Thyroid gland (tissue), 4 donors: ENCODE measurements at places on chromosomes 3 and 15.

- no peaks in the 10 kb centered on the region for H3K27me3 ChIP-seq
- no peak overlapping the region for H3K27ac ChIP-seq
- H3K36me3 ChIP-seq: no peaks in the 10 kb centered on the region
Observed at GRCh38 chr15:99029341-99030144, 22.0 kb upstream of the PGPEP1L start.

- no peak overlapping the region for H3K27ac ChIP-seq
- no peak overlapping the region for H3K4me3 ChIP-seq
- H3K27me3 ChIP-seq: no peaks in the 10 kb centered on the region
- no peaks in the 10 kb centered on the region for H3K4me1 ChIP-seq
- DNase-seq: no peak
- H3K36me3 ChIP-seq: no peaks in the 10 kb centered on the region
Observed at GRCh38 chr3:189547448-189547847, 83.7 kb upstream of the TP63 start.

GRCh38 chr3:81492040-81492439 lies 269.4 kb downstream of the GBE1 start:
- H3K27ac ChIP-seq: no peak overlapping the region
- H3K4me1 ChIP-seq: no peaks in the 10 kb centered on the region
- no peak for DNase-seq
- H3K27me3 ChIP-seq: no peaks in the 10 kb centered on the region
- no peak overlapping the region for H3K4me3 ChIP-seq

GRCh38 chr3:171690281-171690680 lies 120.0 kb downstream of the PLD1 start:
- no peak overlapping the region for H3K4me3 ChIP-seq
- no peaks in the 10 kb centered on the region for H3K36me3 ChIP-seq
- DNase-seq: no peak
- peaks cover 5% of the 10 kb centered on the region for H3K4me1 ChIP-seq

- no peak overlapping the region for H3K27ac ChIP-seq
- H3K4me1 ChIP-seq: peaks cover 3% of the 10 kb centered on the region
- H3K27me3 ChIP-seq: no peaks in the 10 kb centered on the region
- H3K36me3 ChIP-seq: no peaks in the 10 kb centered on the region
- no peak for DNase-seq
- no peak overlapping the region for H3K4me3 ChIP-seq
Observed at GRCh38 chr3:54830658-54831057, 97.2 kb downstream of the LRTM1 start.

DNA sequence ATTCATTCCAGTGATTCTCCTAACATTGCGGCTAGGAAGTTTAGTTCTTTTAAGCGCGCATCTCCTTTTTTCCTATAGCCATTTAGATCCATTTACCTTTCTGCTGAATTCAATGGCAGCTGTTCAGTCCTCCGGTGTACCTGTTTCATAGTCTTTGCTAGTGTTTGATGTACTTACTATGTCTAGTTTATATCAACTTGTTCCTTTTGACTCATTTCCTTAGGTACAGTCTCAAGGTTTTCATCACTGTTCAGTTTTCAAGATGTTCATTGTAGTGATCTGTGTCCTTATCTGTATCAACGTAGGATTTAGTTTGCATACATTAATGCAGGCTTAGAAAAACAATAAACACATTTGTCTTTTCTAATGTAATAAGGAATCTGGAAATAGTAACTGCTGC lies 59.0 kb upstream of the MBNL1 start:
- no peak overlapping the region for H3K4me3 ChIP-seq
- no peaks in the 10 kb centered on the region for H3K36me3 ChIP-seq
- H3K4me1 ChIP-seq: no peaks in the 10 kb centered on the region
- no peaks in the 10 kb centered on the region for H3K27me3 ChIP-seq

DNA sequence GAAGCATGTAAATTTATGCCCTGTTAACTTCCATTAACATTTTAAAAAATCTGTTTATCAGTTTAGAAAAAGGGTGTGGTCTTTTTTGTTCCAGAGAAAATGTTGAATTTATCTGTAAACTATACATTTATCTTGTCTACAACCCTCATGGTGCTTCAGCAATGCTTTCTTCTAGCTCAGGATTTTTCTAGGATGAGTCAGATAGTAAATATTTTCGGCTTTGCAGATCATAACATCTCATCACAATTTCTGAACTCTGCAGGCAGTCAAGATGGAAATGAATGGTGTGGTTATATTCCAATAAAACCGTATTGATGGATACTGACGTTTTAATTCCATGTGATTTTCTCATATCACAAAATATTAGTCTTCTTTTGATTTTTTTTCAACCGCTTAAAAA lies 70.5 kb upstream of the FOXB1 start:
- DNase-seq: no peak
- no peaks in the 10 kb centered on the region for H3K4me1 ChIP-seq
- no peaks in the 10 kb centered on the region for H3K36me3 ChIP-seq

- no peak for DNase-seq
- H3K27me3 ChIP-seq: no peaks in the 10 kb centered on the region
- H3K4me1 ChIP-seq: peaks cover 7% of the 10 kb centered on the region
- H3K4me3 ChIP-seq: no peak overlapping the region
Observed at GRCh38 chr3:146241523-146242240, 9.2 kb downstream of the PLSCR4 start.

- no peak overlapping the region for H3K4me3 ChIP-seq
- H3K4me1 ChIP-seq: no peaks in the 10 kb centered on the region
- no peak for DNase-seq
- no peaks in the 10 kb centered on the region for H3K27me3 ChIP-seq
- H3K36me3 ChIP-seq: no peaks in the 10 kb centered on the region
Observed at GRCh38 chr3:88611826-88612326, 462.1 kb downstream of the C3orf38 start.

DNA sequence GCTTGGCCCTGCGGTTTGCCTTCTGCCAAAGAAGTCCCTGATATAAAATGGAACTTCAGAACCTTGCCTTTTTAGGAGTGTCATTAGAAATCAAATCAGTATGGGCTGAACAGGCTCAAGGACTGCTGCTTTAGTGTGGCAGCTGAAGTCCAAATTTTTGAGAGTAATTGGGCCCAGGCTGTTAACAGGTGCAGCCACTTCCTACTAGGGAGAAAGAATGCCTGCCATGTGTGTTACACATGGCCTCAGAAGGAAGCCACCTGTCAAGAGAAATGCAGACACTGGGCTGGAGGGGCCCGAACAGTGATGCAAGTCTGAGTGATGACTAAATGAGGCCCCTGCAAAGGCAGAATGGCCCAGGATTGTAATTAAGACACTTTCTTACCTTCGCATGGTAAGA lies 786.7 kb upstream of the CFAP20DC start:
- no peak overlapping the region for H3K4me3 ChIP-seq
- no peak for DNase-seq
- no peaks in the 10 kb centered on the region for H3K4me1 ChIP-seq

GRCh38 chr15:99410477-99410876 lies 155.3 kb upstream of the MEF2A start:
- H3K4me1 ChIP-seq: peaks cover 14% of the 10 kb centered on the region
- H3K36me3 ChIP-seq: no peaks in the 10 kb centered on the region
- no peak overlapping the region for H3K4me3 ChIP-seq
- no peak overlapping the region for H3K27ac ChIP-seq

DNA sequence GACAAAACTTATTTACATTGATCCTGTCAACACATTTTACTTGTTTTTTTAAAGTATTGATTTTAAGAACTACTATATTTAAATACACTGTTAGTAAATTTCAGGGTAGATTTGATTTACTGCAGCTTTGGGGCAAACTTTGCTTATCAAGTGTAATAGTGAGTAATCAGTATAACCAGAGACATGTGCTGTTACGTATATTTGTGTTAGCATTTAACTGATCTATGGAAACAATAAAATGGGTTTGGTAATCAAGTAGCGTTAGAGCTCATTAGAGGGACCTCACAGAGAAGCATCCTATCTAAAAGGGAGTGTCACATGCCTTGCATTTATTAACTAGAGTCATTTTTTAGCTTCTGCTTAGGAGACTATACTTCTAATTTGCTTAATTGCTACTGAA lies 131.5 kb upstream of the ALCAM start:
- H3K4me3 ChIP-seq: no peak overlapping the region
- H3K27me3 ChIP-seq: no peaks in the 10 kb centered on the region
- DNase-seq: no peak

- no peaks in the 10 kb centered on the region for H3K36me3 ChIP-seq
- H3K4me3 ChIP-seq: no peak overlapping the region
- H3K27ac ChIP-seq: no peak overlapping the region
- no peaks in the 10 kb centered on the region for H3K4me1 ChIP-seq
Observed at GRCh38 chr15:58016581-58017175, 48.8 kb downstream of the ALDH1A2 start.

GRCh38 chr3:105688821-105689220 lies 180.0 kb downstream of the CBLB start:
- no peaks in the 10 kb centered on the region for H3K27me3 ChIP-seq
- DNase-seq: no peak
- no peak overlapping the region for H3K27ac ChIP-seq
- no peak overlapping the region for H3K4me3 ChIP-seq

GRCh38 chr15:91142106-91142744 lies 42.2 kb downstream of the SV2B start:
- H3K27ac ChIP-seq: no peak overlapping the region
- no peaks in the 10 kb centered on the region for H3K27me3 ChIP-seq
- H3K4me1 ChIP-seq: no peaks in the 10 kb centered on the region
- H3K36me3 ChIP-seq: no peaks in the 10 kb centered on the region
- H3K4me3 ChIP-seq: no peak overlapping the region

DNA sequence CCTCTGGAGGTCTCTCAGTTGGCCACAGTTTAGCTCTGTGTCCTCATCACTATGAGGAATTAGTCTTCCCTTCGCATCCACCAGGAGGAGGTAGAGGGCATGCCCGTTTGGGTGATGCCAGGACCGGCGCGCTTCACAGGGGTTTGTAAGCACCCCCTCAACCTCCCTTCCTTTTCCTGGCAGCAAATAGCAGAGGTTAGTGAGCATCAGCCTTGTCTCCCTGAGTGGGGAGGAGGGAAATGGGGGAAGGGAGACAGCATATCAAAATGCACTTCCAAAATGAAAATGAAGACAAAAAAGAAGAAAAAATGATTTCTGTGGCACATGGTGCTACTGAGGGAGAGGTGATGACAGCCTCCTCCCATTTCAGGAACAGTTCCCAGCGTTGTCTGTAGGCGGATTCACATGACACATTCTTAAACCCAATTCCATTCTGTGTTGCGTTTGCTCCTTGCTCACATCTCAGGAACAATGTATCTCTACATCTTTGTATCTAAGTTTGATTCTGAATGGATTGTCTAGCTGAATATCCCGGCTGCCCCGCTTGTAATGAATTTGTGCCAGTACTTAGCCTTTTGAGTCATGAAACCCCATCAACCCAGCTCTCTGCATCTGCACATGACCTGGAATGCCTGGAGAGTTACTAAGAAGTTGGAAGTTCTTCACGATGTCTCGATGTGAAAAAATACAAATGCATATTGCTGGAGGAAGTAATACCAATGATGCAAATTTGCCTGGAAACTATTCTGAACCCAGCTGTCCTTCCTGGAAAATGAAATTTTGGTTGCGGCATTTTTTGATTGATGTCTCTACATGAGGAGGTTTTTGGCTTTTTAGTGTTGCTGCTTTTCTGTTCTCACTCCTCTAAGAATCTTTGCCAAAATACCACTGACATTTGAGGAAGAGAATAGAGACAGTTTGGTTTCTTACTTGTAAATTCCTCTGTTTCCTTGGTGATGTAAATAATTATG lies 45.2 kb downstream of the TYRO3 start:
- no peaks in the 10 kb centered on the region for H3K27me3 ChIP-seq
- no peak overlapping the region for H3K27ac ChIP-seq
- no peaks in the 10 kb centered on the region for H3K36me3 ChIP-seq
- H3K4me1 ChIP-seq: no peaks in the 10 kb centered on the region

DNA sequence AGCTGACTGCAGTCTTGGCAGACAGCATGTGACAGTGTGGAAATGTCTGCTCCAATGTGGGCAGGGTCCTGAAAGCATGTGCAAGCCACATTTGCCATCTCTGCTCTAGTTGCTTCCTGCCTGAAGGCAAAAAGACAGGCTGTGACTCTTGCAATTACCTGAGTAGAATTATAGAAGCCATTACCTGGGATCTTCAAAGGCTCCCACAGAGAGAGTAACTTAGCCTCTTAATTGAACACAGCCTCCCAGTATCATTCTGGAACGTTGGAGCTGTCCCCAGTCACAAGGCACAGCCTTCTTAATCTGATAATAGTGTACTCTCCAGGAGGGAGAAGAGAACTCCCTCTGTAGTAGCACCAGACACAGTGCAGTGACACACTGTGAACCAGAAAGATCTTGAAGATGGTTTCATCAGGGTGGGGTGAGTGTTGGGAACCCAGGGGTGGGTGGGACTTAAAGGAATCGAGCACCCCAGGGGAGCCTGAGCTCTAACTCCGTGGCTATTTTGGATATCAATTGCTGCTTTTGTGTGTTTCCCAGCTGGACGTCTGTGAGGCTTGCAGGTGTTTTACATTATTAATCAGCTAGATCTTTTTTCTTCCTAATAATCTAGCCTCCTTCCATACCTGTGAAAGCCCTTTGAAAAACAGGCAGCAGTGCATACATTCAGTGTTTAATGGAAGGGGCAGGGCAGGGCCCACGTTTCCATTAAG lies 40.6 kb upstream of the GLCE start:
- H3K27me3 ChIP-seq: no peaks in the 10 kb centered on the region
- H3K36me3 ChIP-seq: no peaks in the 10 kb centered on the region
- DNase-seq: no peak
- H3K4me1 ChIP-seq: no peaks in the 10 kb centered on the region
- no peak overlapping the region for H3K27ac ChIP-seq

- DNase-seq: no peak
- H3K4me1 ChIP-seq: no peaks in the 10 kb centered on the region
- H3K36me3 ChIP-seq: no peaks in the 10 kb centered on the region
- no peaks in the 10 kb centered on the region for H3K27me3 ChIP-seq
- H3K27ac ChIP-seq: no peak overlapping the region
- H3K4me3 ChIP-seq: no peak overlapping the region
Observed at GRCh38 chr3:186483611-186484340, 60.4 kb downstream of the CRYGS start.

DNA sequence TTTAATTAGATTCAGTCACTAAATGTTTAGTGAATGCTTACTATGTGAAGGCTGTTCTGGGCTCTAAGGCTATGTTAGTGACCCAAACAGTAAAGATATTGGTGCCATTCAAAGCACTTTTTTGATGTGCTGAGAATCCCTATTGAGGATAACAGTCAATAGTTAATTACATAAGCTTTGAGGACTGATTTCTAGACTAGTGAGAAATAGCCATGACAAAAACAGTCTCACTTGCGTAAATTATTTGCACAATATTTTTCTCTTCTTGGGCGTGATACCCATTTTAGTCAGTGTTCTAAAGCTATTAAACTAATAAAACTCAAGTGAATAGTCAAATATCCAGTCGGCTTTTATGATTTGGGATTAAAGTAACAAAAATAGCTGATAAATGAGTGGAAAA lies 74.6 kb downstream of the UBE2E2 start:
- H3K4me3 ChIP-seq: no peak overlapping the region
- no peak overlapping the region for H3K27ac ChIP-seq
- no peaks in the 10 kb centered on the region for H3K36me3 ChIP-seq
- DNase-seq: no peak

- DNase-seq: no peak
- no peak overlapping the region for H3K4me3 ChIP-seq
- H3K4me1 ChIP-seq: no peaks in the 10 kb centered on the region
- H3K27me3 ChIP-seq: no peaks in the 10 kb centered on the region
- H3K36me3 ChIP-seq: no peaks in the 10 kb centered on the region
Observed at GRCh38 chr3:119160815-119161214, 12.6 kb upstream of the UPK1B start.

GRCh38 chr3:159840703-159841299 lies 147.8 kb upstream of the IL12A start:
- no peak for DNase-seq
- H3K4me3 ChIP-seq: no peak overlapping the region
- no peaks in the 10 kb centered on the region for H3K36me3 ChIP-seq
- H3K27me3 ChIP-seq: no peaks in the 10 kb centered on the region
- H3K27ac ChIP-seq: no peak overlapping the region
- peaks cover 7% of the 10 kb centered on the region for H3K4me1 ChIP-seq

- H3K27me3 ChIP-seq: peaks cover 53% of the 10 kb centered on the region
- H3K4me1 ChIP-seq: peaks cover 46% of the 10 kb centered on the region
- no peak for DNase-seq
- no peak overlapping the region for H3K4me3 ChIP-seq
- H3K36me3 ChIP-seq: no peaks in the 10 kb centered on the region
Observed at GRCh38 chr15:96353930-96354730, 23.6 kb downstream of the NR2F2 start.
